ENCODE measurements at places on chromosomes 2 and 18. TPM values are rescaled to one million over a fixed set of nuclear protein-coding genes. Genes with fewer than 3 reads are reported as not detected.

DNA sequence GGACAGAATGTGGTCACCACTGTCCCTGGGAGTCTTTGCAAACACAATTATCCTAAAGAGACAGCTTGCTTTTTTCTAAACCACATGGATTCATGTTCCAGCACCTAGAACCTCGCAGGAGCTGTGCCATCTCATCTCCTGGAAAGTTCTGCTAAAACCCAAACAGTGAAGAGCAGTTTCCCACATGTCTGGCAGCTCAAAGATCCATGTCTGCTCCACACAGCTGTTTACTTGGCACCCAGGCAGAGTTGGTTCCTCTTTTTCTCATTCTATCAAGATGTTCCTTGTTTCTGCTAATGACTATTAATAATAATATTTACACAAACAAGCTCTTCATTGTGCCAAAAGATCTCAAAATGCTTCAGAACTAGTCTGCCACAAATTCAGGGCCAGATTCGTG, 30.1 kb upstream of the PID1 start:
- no peak for DNase-seq

DNA sequence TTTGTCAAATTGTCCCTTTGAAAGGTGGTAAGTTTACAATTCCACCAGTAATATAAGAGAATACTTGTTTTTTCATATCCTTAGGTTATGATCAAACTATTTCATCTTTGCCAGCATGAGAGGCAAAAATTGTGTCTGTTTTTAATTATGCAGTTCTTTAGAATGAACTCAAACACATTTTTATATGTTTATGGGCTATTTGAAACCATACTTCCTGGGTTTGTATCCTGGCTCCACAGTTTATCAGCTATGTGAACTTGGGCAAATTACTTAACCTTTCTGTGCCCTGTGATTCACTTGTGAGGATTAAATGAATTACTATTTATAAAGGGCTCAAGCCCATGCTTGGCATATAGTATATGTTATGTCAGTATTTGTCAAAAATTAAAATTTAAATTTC, 109.4 kb downstream of the TANC1 start:
- DNase-seq, result no peak

DNA sequence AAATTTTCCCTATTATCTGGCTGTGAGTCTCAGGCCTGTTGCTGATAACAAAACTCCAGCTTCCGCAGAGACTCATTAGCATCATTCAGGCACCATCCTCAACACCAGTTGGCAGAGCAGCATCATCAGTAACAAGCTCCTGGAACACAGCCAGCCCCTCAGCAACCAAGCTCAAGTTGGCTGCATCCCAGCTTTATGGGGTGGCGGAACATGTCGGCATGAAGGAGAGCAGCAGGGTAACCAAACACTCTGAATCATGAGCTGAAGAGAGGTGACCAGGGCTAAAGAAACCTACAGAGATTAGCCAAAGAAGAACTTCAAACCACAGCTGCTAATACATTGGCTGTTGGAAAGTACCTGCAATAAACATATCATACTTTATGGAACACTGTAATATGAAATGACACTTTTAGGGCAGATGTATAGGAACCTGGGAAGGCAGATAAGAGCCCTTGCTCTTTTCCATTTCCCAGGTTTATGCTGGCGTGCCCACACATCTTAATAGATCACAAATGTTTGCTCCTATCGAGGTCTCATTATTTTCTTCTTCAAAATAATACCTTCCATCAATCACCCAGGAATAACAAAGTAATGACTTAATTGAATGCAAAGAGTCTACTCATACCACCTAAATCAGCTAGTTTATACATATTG, 63.8 kb downstream of the PDE11A start:
- no peak for DNase-seq

- DNase-seq, result peak; percentile 36
These were observed 10.4 kb downstream of the PAIP2B start for GRCh38 chr2:71216501-71216900.

AFF3 gene
- 7.3 TPM for total RNA-seq

PRKAG3 gene
- not detected for total RNA-seq

- DNase-seq, result no peak
These were observed 13.7 kb downstream of the NCKAP1 start for GRCh38 chr2:183024339-183025095.

DNA sequence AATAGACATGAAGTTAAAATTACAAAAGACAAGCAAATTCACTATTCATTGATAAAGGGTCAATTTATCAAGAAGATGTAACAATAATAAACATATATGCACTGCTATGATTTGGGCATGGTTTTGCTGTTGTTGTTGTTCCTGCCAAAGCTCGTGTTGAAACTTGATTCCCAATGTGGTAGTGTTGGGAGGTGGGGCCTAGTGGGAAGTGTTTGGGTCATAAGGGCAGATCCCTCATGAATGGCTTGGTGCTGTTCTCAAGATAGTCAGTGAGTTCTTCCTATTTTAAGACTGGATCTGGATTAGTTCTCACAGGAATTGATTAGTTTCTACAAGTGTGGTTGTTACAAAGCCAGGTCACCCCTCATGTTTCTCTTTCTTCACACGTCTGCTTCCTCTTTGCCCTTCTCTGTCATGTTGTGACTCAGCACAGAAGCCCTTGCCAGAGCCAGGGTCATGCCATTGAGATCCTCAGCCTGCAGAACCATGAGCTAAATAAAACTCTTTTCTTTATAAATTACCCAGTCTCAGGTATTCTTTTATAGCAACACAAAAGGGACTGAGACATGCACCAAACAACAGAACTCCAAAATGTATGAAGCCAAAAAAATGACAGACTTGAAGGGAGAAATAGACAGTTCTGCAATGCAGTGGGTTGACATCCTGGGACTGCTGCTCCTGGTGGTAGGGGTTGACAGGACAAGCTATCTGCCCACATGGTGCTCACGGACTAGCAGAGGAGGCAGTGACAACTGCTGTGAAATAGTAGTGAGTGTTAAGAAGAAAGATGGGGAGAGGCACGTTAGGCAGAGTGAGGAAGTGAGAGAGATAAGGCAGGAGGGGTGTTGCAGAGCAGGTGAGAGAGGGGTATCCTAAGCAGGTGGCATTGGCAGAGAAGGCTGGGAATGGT, 18.6 kb upstream of the SKA1 start:
- no peak for DNase-seq

TCF23 gene
- total RNA-seq, result not detected

LRRC30 gene
- total RNA-seq, result not detected

DNA sequence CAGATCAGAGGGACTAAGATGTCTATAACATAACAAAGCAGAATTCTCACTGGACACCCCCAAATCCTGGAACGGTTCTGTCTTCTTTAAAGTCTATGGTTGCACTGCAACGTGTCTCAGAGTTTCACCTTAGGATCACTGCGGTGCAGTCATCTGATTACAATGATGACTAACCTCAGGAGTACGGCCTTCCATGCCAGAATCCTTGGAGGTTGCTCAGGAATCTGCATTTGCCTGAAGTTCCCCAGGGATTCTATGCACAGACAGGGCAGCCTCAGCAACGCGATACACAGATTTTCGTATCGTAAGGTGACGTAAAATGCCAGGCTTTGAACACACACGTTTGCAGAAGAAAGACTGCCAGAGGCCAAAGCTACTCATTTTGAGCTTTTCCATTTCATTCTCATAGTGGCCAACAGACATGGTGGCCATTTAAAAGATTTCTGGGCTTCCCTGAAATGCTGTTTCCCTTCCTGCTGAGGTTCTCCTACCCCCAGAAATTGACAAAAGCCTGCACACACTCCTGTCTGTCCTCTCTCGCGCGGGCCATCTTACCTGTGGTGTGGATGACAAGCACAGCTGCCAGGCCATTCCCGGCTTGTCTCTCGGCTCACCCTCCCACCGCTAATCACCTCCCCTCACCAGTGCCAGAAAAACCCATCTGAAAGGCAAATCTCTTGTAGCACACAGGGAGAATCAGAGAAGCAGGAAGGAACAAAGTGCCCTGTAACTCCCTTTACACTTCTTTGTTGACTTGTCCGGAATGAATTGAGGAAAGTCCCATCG, 148.8 kb downstream of the ACKR3 start:
- no peak for DNase-seq

KCNIP3 gene
- total RNA-seq, result 14.9 TPM

- DNase-seq, result no peak
These were observed 176.4 kb downstream of the SETBP1 start for GRCh38 chr18:44857081-44857480.

GRCh38 chr2:236180831-236181453, 12.8 kb upstream of the GBX2 start:
- DNase-seq, result peak; percentile 73

DNA sequence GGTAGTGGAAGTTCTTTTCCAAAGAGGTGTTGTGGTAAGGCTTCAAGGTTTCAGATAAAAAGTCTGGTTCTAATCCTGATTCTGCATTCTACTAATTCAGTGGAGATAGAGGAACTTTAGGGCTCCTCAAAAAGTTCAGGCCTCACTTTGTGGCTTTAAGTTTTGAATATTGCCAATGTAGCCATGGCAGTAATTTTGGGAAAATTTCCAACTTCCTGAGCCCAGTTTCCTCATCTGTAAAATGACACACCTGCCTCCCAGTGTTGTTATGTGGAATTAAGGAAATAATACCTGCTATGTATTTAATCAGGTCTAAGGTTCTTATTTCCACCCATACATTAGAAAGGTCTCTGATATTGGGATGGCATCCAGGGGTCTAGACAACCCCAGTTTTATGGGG, 147.6 kb upstream of the ITGA6 start:
- DNase-seq, result no peak

GRCh38 chr18:37889963-37890362, 324.4 kb upstream of the CELF4 start:
- DNase-seq, result no peak

GRCh38 chr2:200274116-200275075, 32.1 kb upstream of the SPATS2L start:
- DNase-seq, result no peak

- DNase-seq, result no peak
These were observed 666.5 kb downstream of the DCDC2C start for GRCh38 chr2:4369826-4370419.

DNA sequence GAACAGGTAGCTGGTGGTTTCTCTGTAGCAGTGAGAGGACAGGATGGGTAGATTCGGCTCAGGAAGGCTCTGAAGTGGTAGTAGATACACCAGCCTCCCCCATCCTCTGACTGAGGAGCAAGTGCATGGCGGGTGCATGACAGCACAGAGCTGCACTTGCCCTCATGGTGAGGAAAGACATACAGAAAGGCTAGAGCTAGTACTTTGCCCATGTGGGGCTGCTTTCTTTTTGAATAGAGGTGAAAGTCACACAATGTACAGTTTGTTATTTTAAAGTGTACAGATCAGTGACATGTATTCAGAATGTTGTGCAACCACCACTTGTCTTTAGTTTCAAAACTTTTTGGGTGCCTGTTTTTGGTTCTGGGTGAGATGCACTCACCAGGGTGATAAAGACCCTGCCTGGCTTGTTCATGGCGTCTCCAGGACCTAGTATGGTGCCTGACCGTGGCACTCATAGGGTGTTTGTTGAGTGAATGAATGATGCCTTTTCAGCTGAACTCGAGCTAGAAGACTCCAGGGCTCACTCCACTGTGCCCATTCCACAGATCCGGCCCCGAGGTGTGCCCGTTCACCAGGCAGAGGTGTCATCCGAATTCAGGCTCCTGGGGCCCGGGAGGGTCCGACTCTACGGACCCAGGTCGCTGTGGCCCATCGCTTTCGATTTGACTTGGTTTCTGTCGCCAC, 421 bp upstream of the VAMP5 start:
- no peak for DNase-seq

GALR1 gene
- not detected for total RNA-seq

- no peak for DNase-seq
These were observed 179.4 kb upstream of the SESTD1 start for GRCh38 chr2:179444056-179444455.

DNA sequence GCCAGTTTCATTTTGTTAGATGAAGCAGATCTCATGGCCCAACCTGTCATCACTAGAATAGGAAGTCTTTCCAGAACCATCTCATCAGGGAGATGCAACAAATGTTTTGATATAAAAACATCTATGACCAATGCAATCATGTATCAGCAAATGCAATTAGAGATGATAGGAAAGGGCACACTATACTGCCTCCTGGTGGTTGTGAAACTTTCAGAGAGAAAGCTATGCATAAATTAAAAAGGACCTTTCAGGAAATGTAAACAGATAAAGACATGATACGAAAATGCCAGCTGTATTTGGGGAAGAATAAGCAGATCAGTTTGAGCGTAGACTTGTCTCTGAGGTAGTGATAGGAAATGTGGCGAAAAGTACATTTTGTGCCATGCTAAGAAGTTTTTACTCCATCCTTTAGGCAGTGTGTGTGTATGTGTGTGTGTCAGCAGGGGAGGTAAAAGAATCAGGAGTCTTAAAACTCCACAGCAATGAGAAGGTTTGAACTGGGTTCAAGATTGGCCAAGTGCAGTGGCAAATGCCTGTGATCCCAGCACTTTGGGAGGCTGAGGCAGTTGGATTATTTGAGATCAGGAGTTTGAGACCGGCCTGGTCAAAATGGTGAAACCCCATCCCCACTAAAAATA, 479.3 kb downstream of the CPS1 start:
- no peak for DNase-seq

SH3BP4 gene
- total RNA-seq, result 29.1 TPM

GTF2A1L gene
- not detected for total RNA-seq

POLR1B gene
- total RNA-seq, result 12.4 TPM

DNA sequence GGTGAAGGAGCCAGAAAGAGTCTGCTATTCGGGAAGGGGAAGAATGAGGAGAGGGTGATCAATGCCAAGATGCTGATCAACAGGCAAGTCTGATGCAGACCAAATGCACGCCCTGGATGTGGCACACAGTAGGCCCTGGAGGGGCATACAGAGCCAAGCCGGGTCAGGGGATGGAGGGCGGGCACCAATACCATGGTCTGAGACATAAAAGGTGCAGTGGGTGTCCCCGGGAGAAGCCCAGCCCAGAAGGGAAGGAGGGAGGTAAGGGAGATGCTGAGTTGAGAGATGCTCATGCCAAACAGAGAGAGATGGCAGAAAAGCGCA, 66.6 kb upstream of the ID2 start:
- no peak for DNase-seq

GRCh38 chr2:27441958-27442919, at the start of gene KRTCAP3:
KRTCAP3 (plus strand) TSS chr2:27442381; CDS start chr2:27442413, 32 bp downstream.
- DNase-seq, result peak; percentile 31

DNA sequence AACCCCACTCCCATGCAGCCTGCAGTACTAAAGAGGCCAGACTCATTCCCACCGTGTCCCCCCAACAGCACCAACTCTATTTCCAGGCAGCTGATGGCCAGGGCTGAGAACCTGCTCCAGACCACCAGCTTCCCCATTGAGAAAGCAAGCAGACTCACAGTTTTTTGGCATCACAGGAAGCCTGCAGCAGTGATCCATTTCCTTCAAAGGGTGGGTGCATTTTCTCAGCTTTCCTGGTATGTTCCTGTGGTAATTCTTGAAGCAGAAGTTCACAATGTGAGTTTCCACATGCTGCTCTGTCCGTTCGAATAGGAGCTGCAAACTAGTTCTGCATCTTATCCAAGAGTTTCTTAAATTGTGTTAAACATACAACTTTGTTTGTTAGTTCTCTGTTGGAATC, 1249.6 kb upstream of the FAM98A start:
- no peak for DNase-seq

NAT8 gene
- total RNA-seq, result not detected

GRCh38 chr2:163182764-163183354, 344.3 kb upstream of the KCNH7 start:
- no peak for DNase-seq

LYPD6B gene
- total RNA-seq, result 74.5 TPM

GRCh38 chr18:58038063-58038462, 6.0 kb upstream of the NEDD4L start:
- DNase-seq, result no peak

PCARE gene
- total RNA-seq, result 0.02 TPM

GRCh38 chr2:121471532-121472469, 58.9 kb upstream of the RNU4ATAC start:
- no peak for DNase-seq

GRCh38 chr18:37445368-37445767, 120.2 kb downstream of the CELF4 start:
- DNase-seq, result no peak

- no peak for DNase-seq
These were observed 10.6 kb upstream of the AKAIN1 start for GRCh38 chr18:5207471-5208150.
